ENCODE measurements at places on chromosomes 3 and 15.

- no peak for DNase-seq
Observed at GRCh38 chr3:51397392-51397791, 6.3 kb downstream of the RBM15B start.

- no peak for DNase-seq
Observed at GRCh38 chr3:8606701-8607231, 37.8 kb downstream of the SSUH2 start.

DNA sequence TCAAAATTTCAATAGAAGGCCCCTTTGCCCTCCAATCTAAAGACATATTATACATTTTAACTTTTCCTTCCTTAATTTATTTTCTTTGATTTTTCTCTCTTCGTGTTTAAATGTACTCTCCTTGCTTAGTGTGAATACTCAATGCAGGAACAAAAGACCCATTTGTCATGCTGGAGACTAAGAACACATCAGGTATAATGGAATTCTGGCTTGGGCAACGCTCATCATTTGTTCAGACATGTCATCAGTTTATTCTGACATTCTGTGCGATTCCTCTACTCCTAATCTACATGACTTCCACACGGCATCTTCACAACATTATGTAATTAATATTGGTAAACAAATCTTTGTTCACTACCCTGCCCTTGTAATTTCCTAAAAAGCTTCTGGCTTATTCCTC lies 136.6 kb upstream of the LRRN1 start:
- DNase-seq = no peak

DNA sequence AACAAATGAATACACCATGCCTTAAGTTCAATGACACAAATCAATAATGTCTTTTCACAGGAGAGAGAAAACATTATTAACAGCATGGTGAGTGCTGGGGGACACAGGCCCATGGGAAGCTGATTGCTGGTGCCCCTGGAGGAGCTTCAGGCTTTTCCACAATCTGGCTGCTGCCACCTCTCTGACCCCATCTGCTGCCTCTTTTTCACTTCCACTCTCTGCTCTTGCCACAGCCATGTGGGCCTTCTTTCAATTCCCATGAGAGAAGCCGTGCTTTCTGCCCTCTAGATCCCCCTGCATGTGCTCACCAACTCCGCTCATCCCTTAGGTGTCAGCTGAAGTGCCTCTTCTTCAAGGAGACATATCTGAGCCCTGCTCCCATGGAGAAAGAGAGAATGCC lies 21.0 kb upstream of the CTXND1 start:
- no peak for DNase-seq

GRCh38 chr15:92316586-92317295 lies 76.9 kb upstream of the ST8SIA2 start:
- no peak for DNase-seq

- no peak for DNase-seq
Observed at GRCh38 chr3:119333773-119334509, 39.8 kb downstream of the ARHGAP31 start.

GRCh38 chr15:94174399-94174802 lies 57.0 kb upstream of the MCTP2 start:
- no peak for DNase-seq

DNA sequence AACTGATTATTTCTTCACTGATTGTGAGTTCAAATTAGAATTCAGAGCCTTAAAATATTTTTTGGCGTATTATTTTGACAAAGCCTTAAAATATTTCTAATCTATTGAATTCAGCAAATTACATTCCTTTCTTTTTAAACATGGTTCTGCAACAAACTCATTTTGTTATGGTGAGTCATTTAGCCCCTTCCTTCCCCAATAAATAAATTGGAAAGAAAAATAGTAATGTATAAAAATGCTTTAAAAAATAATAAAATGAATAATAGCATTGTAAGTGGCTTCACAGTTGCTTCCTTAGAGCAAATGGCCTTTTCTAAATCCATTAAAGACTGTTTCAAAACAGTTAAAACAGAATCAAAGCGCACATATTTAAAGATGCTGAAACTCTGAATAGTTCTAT lies 12.1 kb downstream of the CSNK1G1 start:
- DNase-seq = no peak

DNA sequence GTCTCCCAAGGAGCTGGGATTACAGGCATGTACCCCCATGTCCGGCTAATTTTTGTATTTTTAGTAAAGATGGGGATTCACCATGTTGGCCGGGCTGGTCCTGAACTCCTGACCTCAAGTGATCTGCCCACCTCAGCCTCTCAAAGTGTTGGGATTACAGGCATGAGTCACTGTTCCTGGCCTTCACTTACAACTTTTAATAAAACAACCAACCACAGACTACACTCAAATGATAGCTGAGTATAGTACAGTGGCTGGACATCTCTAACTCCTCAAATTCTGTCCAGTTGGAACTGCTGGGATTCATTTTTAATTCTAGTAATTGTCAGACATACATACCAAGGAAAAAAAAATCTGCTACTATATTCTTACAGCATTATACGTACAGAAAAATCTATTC lies 71.0 kb downstream of the PBRM1 start:
- DNase-seq = no peak

DNA sequence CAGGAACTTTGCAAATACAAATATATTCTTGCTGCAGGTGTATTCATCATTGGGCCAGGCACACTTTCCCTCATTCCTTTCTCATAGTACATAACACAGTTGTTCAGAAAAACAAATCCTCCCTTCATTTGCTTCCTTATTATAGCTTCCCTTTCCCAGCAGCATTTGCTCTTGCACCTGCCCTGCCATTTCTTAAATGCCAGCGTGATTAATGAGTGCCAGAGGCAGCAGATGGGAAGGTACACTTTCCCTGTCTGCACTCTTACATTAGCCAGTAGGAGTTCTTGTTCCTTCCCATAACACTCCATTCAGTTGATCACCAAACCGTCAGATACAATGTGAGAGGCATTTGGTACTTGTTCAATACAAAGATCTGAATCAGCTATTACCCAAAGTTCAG lies 128.5 kb upstream of the GAP43 start:
- no peak for DNase-seq

DNA sequence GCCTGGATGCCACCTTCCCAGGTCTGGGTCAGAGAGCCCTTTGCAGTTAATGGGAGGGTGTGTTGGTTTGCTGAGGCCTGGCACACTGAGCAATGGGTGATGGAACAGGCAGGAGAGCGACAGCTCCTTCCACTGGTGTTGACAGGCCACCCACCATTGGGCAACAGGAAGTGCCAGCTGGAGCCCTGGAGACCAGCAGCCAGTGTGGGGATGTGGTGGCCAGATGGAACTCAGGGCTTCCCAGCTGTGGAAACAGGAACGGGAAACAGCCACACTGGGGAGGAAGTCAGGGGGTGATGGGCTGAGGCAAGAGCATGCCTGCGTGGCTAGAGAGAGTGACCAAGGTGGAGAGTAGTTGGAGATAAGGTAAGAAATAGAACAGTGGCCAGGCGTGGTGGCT lies 9.3 kb downstream of the PSTPIP1 start:
- no peak for DNase-seq

DNA sequence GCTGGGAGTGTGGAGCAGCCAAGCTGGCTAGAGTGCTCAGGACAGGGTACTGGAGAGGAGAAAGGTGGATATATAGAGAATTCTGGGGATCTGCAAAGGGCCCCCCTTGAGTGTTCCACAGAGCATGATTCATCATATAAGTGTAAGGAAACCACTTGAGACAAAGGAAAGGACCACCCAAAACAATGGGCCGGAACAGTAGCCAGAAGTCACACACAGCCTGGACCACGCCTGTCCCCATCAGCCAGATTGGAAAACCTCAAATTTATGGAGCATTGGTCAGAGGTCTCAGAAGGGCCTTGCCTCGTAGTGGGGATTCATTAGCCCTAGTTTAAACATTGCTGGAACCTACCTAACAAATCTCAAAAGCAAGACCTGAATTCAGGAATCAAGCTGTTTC lies 4.9 kb upstream of the KNSTRN start:
- DNase-seq = no peak

- no peak for DNase-seq
Observed at GRCh38 chr3:64575211-64575844, 112.5 kb downstream of the ADAMTS9 start.

GRCh38 chr3:142273501-142273900 lies 48.1 kb upstream of the GK5 start:
- no peak for DNase-seq

DNA sequence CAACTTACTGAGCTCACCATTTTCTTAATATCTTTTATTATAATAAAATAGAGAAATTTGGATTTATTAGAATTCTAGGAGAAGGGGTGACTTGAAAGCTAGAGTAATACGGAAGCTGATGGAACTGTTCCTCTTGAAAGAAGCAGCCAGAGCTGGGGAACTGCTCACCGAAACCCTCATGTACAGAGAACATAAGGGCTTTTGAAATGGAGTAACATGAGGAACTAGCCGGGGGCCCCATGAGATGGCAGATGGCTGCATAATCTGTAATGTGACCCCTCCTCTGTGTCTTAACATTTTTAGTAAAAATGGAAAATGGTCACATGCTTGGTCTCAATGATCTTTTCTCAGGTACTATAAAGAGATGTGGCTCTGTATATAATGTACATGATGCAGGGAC lies 15.7 kb upstream of the DYNC1LI1 start:
- no peak for DNase-seq

- DNase-seq = peak; percentile 65
Observed at GRCh38 chr3:160449636-160450598, at the start of gene TRIM59. TSS of gene TRIM59 (minus strand) at chr3:160449786. CDS start at chr3:160439183, 10,603 bp downstream.

- peak; percentile 77 for DNase-seq
Observed at GRCh38 chr3:177281292-177282118, 84.2 kb upstream of the TBL1XR1 start.

- peak; percentile 86 for DNase-seq
Observed at GRCh38 chr15:86555939-86556338, 476.3 kb downstream of the AGBL1 start.

- no peak for DNase-seq
Observed at GRCh38 chr15:46703871-46704637, 1013.3 kb upstream of the SEMA6D start.

DNA sequence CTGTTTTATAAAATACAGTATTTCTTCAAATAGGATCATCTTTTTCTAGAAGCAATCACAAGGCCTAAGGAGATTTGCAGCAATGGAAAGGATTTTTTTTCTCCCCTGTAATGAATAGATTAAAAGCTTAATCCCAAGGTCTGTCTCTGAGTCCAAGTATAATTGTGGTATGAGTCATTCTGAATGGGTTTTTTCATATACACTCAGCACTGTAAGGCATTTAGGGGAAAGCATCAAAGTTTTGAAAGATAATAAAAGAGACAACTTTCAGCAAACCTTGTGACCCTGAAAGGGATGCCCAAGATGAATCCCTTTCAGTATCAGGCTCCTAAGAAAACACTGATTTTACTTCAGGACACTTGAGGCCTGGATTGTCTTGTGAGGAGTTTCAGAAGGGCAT lies 23.3 kb upstream of the LARS2 start:
- no peak for DNase-seq

GRCh38 chr3:133868186-133868585 lies 27.5 kb downstream of the RAB6B start:
- DNase-seq = no peak

Measured in NCI-H774 (cell line).